ENCODE measurements at places on chromosomes 4 and X.

DNA sequence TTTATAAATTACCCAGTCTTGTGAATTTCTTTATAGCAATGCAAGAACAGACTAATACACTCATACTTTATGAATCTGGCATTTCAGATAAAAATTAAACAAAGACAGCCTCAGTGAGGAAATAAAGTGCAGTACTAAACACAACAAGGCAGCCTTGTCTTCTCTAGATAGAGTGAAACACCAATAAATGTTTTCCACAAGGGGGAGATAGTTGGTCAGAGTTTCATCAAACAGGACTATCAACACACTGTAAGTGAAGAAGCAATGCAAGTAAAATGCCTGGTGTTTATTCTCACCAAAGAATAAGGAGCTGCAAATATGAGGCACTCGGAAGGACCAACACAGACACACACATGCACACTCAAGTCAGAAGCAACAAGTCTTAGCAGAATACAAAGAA lies 62.8 kb downstream of the FAM9B start:
- no peak for DNase-seq

GRCh38 chrX:68915778-68916177 lies 87.0 kb downstream of the EFNB1 start:
- no peak for DNase-seq

DNA sequence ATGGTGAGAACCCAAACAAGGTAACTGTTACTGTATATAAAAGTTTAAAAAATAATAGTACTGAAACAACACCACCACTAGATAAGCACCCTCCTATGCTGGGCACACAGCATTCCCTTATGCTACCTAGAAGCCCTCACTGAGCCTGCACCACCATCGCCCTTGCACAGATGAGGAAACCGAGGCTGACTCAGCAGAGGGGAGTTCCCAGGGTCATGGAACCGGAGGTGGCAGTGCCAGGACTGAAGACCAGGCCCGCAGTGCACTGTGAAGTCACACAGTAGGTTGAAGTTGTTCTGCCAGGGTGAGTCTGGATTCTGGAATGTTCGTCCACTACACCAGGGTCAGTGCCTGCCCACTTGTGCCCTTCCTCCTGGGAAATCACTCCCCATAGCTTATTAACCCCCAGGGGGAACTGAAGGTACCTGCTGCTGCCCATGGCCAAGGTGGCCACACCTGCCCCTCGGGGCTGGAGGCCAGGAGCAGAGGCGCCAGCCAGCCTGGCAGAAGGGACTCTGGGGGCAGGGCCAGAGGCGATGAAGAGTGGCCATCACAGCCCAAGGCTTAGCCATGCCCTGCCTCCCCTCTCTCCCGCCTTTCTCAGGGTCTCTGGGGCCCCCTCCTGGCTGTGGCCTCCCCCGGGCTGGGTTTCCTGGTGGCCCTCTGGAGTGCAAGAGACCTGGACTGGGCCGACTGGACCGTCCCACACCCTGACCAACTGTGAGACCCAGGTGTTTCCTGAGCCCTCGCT lies 15.1 kb upstream of the ABLIM2 start:
- no peak for DNase-seq

DNA sequence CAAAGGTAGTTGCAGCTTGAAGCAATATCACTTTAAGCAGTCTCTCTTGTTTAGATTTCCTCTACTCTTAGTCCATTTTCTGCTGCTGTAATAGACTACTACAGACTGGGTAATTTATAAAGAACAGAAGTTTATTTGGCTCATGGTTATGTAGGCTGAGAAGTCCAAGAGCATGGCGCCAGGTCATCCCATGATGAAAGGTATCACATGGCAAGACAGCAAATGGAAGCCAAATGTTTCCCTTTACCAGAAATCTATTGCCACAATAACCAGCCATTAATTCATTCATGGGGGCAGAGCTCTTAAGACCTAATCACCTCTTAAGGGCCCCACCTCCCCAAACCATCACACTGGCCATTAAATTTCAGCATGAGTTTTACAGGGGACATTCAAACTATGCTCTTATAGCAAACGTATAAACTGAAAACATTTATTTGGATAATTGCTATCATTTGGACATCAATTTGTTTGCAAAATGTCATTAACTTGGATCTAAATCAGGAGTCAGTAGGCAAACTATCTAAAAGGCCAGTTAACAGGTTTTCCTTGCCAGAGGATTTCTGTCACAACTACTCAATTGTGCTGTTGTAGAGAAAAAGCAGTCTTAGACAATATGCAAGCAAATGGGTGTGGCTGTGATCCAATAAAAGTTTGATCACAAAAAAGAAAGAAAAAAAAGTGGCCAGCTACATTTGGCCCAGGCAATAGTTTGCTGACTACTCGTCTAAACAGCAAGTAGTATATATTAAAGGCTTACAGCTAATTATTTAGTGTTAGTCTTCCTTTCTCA lies 75.7 kb upstream of the GUCY1A1 start:
- DNase-seq: no peak

GRCh38 chrX:49754233-49754857 lies 58.6 kb upstream of the PAGE1 start:
- peak; percentile 22 for DNase-seq

GRCh38 chr4:151153585-151153984 lies 54.2 kb downstream of the RPS3A start:
- no peak for DNase-seq

GRCh38 chr4:112315446-112315845 lies 18.3 kb downstream of the ALPK1 start:
- no peak for DNase-seq

DNA sequence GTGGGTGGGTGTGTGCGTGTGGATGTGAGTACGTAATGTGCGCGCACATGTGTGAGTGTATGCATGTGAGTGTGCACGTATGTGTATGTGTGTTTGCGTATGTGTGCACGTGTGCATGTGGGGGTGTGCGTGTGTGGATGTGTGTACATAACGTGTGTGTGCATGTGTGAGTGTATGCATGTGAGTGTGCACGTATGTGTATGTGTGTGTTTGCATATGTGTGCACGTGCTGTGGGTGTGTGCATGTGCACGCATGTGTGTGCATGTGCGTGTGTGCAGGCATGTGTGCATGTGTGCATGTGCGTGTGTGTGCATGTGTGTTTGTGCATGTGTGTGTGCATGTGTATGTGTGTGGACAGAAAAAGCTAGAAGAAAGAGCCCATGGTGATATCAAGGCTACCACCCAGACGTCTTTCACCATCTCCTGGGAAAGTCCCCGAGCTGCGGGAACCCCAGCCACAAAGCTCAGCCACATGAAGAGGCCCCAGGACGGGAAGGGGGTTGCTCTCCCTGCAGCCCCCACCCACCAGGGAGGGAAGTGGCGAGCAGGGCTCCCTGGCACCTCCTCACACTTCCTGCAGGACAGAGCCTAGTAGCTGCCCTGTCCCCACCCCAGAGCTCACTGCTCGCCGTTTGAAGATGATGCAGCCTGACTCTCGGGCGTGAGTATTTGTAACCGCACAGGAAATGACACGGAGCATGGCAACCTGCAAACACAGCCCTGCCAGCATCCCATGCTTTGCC lies 108.3 kb downstream of the DCTD start:
- DNase-seq: peak; percentile 52

DNA sequence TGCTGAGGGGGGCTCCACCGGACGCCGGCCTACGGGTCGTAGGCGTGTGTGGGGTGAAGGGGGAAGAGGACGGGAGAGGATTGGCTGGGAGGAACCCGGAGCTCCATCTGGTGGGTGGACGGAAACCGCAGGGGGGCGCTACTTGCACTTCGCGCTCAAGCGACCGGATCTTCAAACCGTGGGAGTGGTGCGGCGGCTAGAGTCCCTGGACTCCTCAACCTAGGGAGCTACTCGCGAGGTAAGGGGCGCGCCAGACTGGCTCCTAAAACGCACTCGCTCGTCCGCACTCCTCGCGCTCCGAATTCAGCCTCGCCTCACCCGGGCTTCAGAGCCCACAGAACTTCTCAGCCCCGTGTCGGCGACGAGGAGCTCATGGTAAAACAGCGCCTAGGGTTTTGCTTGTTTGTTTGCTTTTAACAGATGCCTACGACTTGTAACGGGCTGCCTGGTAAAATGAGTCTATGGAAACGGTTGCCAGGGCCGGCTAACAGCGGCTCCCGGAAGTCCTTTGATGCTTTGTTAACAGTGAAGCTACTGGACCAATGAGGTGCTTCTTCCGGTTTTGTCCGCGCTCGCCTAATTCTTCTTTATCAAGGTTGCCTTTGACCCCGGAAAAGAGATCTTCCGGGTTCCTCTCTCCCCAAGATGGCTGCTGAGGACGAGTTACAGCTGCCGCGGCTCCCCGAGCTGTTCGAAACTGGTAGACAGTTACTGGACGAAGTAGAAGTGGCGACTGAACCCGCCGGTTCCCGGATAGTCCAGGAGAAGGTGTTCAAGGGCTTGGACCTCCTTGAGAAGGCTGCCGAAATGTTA lies at the start of gene IGBP1:
TSS of gene IGBP1 (plus strand) at position 145 of the 813 bp plus-strand sequence. CDS start at position 646, 501 bp downstream.
- DNase-seq: peak; percentile 57

- no peak for DNase-seq
These were observed 34.7 kb downstream of the TMPRSS11A start for GRCh38 chr4:67928546-67928945.

DNA sequence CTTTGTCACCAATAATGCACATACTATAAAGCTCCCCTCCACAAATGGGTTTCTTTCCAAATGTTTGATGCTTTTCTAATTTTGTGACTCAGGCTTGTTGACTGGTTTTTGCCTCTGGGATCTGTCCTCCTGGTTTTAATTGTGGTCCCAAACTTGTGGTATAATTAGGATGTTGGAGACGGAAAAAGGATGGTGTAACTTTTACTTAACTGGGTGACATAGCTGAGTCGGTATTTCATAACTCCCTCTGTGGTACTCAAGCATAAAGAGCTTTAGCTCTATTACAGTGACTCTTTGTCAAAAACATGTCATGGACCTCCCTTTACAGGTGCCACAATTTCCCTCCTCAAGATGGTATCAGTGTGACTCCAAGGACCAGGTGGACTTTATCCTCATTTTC lies 119.7 kb upstream of the RBPJ start:
- DNase-seq: no peak

DNA sequence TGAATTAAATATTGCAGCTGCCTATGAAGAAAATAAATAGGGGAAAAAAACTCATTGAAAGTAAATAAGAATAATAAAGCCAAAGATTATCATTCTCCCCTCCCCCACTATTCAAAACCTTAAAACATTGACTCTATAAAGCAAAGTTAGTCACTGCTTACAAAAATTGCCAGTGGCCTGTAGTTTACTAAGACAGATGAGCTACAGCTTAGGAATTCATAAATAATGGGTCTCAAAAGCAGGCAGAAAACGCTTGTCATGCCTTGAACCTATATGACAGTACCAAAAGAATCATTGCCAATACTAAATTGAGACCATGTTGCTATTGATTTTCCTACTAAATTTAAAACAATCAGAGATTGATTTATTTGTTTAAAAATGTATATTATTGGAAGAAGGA lies 78.9 kb downstream of the SLC10A7 start:
- DNase-seq: no peak

DNA sequence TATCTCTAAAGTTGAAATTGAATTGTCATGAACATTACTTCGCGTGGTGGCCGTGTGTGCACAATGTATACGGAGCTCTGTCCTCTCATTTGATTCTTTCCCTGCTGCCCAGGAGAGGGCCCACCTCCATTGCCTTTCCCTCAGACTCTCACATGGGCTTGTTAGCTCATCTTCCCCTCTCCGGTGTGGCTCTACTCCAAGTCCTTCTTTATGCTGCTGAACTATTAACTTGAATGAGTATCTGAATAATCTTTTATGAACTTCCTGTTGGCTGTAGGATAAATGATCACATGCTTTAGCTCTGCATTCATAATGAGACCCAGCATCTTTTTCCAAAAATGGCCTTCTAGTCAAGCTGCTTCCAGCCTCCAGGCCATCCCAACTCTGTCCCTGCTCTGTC lies 68.8 kb upstream of the CLNK start:
- DNase-seq: no peak

GRCh38 chr4:788636-789297 lies 37.2 kb downstream of the CPLX1 start:
- DNase-seq: no peak

DNA sequence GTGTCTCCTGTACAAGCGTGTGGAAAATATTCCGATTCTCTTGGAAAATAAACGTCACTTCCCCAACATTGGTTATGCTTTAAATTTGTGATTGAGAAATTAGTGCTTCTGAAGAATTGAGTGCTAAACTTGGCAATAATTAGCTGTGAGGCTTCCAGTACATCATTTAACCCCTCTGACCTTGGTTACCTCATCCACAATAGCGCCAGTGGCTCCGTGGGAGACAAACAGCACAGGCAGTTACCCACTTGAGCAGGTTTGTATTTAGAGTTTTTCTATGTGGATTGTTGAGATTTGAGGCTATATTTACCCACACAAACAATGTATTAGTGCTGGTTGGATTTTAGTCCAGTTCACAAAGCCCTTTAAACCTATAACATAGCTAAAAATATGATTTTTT lies 476.5 kb downstream of the NKX6-1 start:
- no peak for DNase-seq

DNA sequence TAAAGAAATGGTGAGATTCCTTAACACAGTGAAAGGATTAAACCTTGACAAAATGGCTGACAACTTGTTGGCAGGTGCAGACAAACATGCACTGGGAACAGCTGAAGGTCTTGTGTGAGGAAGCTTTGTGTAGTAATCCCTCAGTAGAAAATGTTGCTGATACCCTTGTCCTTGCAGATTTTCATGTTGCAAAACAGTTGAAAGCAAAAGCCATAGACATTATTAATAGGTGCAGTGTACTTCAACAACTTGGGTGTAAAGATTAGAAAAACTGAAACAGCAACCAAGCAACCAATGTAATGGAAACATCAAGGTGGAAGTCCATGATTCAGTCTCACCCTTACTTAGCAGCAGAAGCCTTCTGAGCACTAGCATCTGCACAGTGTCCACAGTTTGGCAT lies 29.8 kb downstream of the UGT2B7 start:
- no peak for DNase-seq

- no peak for DNase-seq
These were observed 1427.2 kb downstream of the STIM2 start for GRCh38 chr4:28287831-28288233.

- no peak for DNase-seq
These were observed 191.7 kb upstream of the RASGEF1B start for GRCh38 chr4:81663368-81663767.

DNA sequence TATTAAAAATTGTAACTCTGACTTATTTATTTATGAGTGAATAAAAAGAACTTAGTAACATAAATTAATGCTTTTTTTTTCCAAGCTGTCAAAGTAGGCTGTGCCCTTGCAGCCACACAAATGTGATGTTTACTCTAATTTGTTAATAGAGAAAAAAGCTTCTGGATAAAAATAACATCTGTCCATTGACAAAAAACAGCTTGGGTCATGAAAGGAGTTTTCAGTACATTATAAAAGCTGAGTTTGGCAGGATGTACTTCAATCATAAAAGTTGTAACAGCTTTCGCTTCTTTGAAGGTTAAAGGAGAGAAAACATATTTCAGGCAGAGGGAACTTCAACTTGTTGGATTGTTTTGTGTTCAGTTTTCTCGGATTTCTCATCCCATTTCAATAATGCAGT lies 105.6 kb downstream of the SLC4A4 start:
- DNase-seq: no peak

- DNase-seq: no peak
These were observed 18.8 kb upstream of the SYNPO2 start for GRCh38 chr4:118869808-118870342.

GRCh38 chrX:12089740-12090139 lies 48.5 kb upstream of the FRMPD4 start:
- no peak for DNase-seq

GRCh38 chrX:1487401-1487800 lies 34.7 kb upstream of the ASMTL start:
- no peak for DNase-seq
